ENCODE measurements at places on chromosomes 4 and X. TPM values are rescaled to one million over a fixed set of nuclear protein-coding genes. Genes with fewer than 3 reads are reported as not detected.

FAM3A gene
- 36.9 TPM for total RNA-seq

CD40LG gene
- total RNA-seq: not detected

SPON2 gene
- total RNA-seq: 0.41 TPM

RAB39B gene
- 0.80 TPM for total RNA-seq

CFI gene
- 0.86 TPM for total RNA-seq

SSX2 gene
- total RNA-seq: not detected

BCLAF3 gene
- total RNA-seq: 2.7 TPM

CASP6 gene
- total RNA-seq: 18.4 TPM

TLR10 gene
- total RNA-seq: not detected

TRO gene
- 0.65 TPM for total RNA-seq

TEX13C gene
- total RNA-seq: not detected

CT45A2 gene
- total RNA-seq: not detected

POF1B gene
- 2.0 TPM for total RNA-seq

ARHGAP36 gene
- total RNA-seq: not detected

PLXNB3 gene
- total RNA-seq: 3.9 TPM

GATA1 gene
- not detected for total RNA-seq

MAN2B2 gene
- 9.5 TPM for total RNA-seq

ZCCHC4 gene
- 4.1 TPM for total RNA-seq

ZCCHC12 gene
- 0.21 TPM for total RNA-seq

RBM3 gene
- 337 TPM for total RNA-seq

TMPRSS11D gene
- not detected for total RNA-seq

TCEAL6 gene
- total RNA-seq: not detected

MAGEE2 gene
- not detected for total RNA-seq

NEK1 gene
- 3.1 TPM for total RNA-seq

HMGB2 gene
- total RNA-seq: 120 TPM
